Lung microvascular endothelial cell (primary cell): ENCODE measurements at places on chromosomes 2 and 18. TPM values are rescaled to one million over a fixed set of nuclear protein-coding genes. Genes with fewer than 3 reads are reported as not detected.

GRCh38 chr2:212957624-212958023 lies 193.8 kb downstream of the IKZF2 start:
- DNase-seq: no peak

SLC35F6 gene
- total RNA-seq: 23.1 and 38.3 TPM in 2 replicates

MYL1 gene
- not detected in 2 replicates for total RNA-seq

INHA gene
- not detected in 2 replicates for total RNA-seq

- peak; percentile 31 for DNase-seq
Observed at GRCh38 chr2:45930396-45930792, 278.9 kb downstream of the PRKCE start.

GRCh38 chr18:50080316-50080715 lies 114.6 kb downstream of the MYO5B start:
- no peak for DNase-seq

RESP18 gene
- not detected in 2 replicates for total RNA-seq

XPO1 gene
- total RNA-seq: 155 and 173 TPM in 2 replicates

DNA sequence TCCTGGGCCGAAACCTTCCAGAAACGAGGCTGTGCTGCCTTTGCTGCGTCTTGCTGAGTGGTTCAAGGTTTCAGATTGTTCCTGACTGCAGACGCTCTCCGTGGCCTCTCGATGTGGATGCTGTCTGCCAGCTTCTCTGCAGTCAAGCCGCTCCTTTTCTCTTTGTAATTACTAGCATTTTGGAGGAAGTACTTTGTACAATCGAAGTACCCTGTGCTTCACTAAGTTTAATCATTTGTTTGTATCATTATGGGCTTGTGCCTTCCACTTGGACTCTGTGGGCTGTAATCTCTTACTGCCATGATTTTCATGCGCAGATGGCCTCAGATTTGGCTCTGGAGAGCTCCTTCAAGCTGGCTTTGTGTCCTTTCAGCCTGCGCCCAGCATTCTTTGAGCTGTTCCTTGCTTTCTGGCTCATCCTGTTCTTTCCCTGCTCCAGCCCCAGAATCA lies 49.3 kb downstream of the TRAF3IP1 start:
- DNase-seq: no peak

RFX8 gene
- 0.22 TPM in 1 of 2 replicates, not detected in the other for total RNA-seq

ICOS gene
- not detected in 2 replicates for total RNA-seq

DNA sequence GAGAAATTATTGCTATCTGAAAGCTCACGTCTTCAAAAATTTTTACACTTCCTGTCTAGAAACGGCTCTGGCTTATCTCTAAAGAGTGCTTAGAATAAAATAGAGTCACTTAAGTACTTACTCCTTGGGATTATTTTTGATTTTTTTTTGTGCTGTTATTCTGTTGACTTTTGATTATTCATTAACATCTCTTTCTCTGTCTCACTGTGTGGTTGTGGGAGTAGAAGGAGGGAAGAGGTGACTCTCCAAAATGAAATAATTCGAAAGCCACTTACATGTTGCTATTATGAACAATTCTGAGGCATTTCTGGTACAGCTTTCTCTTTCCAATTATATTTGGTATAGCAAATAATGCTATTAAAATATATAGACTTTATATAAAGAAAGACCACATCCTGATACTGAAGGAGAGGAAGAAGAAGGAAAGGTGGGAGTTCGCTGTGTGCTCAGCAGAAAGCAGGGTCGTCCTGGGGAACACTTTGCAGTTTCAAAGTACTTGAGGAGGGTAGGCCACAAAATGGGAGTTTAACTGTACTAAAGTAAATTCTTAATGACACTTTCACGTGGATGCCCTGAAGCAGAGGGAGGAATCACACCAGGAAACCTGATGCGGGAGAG lies 9.6 kb upstream of the MMADHC start:
- DNase-seq: no peak

SKA1 gene
- total RNA-seq: 1.4 and 4.6 TPM in 2 replicates

DNA sequence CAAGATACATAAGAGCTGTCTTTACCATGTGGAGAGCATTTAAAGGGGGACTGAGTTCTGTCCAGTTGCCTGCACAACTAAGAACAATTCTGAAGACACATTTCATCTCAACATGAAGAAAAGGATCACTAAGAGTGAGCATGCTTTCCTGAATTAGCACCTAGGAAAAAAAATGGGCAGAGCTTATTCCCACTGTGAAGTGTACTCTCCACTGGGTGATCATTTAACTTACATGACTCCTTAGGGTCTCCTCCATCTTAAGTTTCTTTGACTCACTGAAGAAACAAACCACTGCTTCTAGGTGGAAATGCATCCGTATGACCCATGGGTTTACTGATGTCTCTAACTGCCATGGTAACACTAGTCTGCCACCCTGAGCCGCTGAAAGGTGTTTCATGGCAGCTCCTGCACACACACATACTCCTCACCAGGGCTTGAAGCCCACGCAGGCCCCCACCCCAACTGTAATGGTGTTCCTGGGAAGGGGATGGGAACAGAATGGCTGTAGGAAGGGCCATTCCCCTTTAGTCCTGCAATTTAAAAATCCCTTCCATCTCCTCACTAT lies 27.1 kb downstream of the HDLBP start:
- no peak for DNase-seq

UGT1A10 gene
- total RNA-seq: not detected in 2 replicates

TSPYL6 gene
- total RNA-seq: not detected in 2 replicates

GRCh38 chr2:13515254-13515653 lies 798.5 kb downstream of the TRIB2 start:
- no peak for DNase-seq

GRCh38 chr2:17272170-17272569 lies 246.1 kb downstream of the RAD51AP2 start:
- no peak for DNase-seq

GRCh38 chr18:56933472-56933871 lies 213.4 kb upstream of the BOD1L2 start:
- DNase-seq: no peak

DSC3 gene
- under 0.01 and 0.22 TPM in 2 replicates for total RNA-seq

BARD1 gene
- 8.3 and 8.7 TPM in 2 replicates for total RNA-seq

GRCh38 chr2:147173189-147173581 lies 671.6 kb upstream of the ACVR2A start:
- no peak for DNase-seq

ANKRD30B gene
- total RNA-seq: under 0.01 TPM in 1 of 2 replicates, not detected in the other

DNA sequence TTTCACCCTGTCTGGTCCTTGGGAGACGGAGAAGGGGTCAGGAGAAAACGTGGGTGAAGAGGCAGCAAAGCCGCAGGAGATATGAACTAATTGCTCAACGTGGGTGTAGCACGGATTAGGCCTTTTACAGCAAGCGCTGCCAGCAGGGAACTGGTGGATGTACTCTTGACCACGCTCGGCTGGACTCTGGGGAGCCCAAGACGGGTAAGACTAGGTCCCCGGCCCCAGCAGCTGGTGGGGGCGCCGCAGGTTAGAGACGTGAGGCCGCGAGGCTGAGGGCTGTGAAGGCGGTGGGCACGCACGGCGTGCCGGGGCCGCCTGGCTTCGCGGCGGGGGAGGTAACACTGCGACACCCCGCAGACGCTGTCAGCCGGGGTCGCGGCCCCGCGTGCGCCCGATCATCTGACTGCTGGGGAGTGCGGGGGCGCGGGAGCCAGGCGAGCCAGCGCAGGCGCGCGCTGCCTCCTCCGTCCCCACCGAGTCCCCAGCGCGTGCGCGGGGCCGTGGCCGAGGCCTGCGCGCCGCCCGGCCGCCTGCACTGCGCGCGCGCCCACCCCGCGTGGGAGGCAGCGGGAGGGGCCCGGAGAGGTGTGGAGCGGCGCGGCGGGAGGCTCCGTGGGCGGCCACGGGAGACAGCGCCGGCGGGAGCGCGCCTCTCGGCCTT lies at the start of gene CLIP4:
Gene CLIP4, plus strand, starts transcription at position 470 of the 664 bp plus-strand sequence. CDS start 5,974 bp downstream, outside the sequence.
- DNase-seq: peak; percentile 57

GRCh38 chr2:8087480-8087840 lies 594.4 kb upstream of the ID2 start:
- DNase-seq: no peak

DNA sequence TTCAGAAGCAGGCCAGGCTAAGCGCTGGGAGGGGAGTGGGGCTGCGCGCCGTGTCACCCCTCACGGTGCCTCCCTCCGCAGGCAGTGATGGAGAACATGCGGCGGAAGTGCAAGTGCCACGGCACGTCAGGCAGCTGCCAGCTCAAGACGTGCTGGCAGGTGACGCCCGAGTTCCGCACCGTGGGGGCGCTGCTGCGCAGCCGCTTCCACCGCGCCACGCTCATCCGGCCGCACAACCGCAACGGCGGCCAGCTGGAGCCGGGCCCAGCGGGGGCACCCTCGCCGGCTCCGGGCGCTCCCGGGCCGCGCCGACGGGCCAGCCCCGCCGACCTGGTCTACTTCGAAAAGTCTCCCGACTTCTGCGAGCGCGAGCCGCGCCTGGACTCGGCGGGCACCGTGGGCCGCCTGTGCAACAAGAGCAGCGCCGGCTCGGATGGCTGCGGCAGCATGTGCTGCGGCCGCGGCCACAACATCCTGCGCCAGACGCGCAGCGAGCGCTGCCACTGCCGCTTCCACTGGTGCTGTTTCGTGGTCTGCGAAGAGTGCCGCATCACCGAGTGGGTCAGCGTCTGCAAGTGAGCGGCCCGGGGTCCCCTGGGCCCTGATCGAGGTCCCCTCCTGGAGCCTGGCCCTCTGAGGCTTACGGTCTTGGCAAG lies 12.2 kb downstream of the WNT10A start:
- peak; percentile 46 for DNase-seq

DNA sequence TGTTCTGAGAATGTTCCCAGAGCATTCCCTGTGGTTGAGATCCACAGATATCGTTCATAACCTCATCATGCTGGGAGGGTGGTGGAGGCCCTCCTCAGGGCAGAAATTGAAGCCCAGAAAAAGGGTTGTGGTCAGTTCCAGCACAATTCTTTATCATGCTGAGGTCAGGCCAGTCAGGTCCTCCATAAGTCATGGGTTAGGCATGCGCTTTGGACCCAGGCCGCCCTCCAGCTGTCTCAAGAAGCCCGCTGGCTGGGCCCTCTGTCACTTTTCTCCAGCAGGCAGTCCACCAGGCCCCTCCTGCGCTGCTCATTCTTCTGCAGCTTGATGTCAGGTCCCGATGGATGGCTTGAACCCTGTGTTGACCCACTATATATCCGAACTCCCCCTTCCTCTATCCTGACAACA lies 151.1 kb upstream of the NT5C1B start:
- DNase-seq: no peak

DNA sequence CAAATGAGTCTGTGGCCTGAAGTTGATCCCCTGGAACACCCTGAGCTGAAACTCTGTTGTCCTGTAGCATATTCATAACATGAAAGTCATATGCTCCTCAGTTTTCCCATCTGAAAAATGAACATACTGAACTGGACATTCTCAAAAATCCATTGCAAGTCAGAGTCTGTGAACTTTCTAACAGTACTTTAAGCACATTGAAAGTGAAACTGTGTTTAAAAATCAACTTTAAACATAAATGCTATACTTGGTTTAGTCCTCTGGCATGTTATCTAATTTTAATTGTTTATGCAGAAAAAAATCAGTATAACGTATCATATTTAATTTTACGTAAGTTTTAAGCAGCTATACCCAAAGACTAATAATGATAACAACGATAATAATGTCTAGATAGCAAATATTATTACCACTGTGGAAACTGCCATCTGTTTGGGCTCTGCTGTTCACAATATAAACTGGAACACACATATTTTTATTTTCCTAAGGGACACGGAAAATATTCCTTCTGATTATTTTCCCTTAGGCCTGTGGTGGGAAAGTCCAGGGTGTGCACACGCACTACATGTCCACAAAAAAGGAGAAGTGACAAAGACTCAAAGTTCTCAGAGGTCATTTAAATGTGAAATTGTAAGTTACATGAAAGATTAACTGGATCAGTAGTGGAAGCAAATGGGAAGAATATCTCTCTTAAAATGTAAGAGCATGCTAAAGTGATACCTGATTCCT lies 56.1 kb upstream of the TTN start:
- no peak for DNase-seq

GRCh38 chr2:163466331-163467250 lies 269.2 kb downstream of the FIGN start:
- DNase-seq: no peak

NT5DC4 gene
- not detected in 2 replicates for total RNA-seq

APCDD1 gene
- total RNA-seq: not detected in 2 replicates

CIB4 gene
- total RNA-seq: not detected in 2 replicates

DNA sequence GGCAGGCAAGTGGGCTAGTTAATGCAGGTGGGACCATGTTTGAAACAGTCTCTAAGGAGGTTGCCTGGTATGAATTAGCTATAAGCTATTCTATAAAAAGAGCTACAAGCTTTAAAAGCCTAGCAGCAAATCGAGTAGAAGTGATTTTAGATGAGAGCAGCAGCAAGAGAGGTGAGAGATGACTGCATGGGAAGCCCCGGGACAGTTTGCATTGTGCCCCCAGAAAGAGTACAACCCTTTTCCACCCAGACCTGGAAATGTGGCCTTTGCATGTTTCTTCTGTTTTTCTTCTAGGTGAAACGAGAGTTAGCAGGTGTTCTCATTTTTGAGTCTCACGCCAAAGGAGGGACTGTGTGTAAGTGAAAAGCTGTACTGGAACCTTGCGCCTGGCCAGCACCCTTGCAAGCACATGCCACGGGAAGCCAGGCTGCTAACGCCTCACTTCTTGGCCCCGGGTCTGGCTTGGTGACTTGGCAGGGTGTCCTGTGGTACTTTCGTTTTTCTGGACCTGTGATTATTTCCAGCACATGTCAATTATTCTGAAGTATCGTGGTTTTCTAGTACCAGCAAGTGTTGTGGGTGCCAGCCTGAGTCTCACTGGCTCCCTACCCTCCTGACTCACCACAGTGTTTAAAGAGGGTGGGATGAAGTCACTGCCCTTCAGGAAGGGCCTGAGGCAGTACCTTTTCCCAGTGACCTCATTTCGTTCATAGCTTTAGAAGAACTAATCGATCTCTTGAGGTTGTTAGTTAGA lies 90.3 kb upstream of the MAP3K20 start:
- DNase-seq: peak; percentile 12

GRCh38 chr18:54742120-54742519 lies 86.2 kb upstream of the RAB27B start:
- peak; percentile 1 for DNase-seq

GRCh38 chr18:6752202-6752860 lies 22.8 kb downstream of the ARHGAP28 start:
- peak; percentile 48 for DNase-seq

RFTN2 gene
- 7.8 and 13.3 TPM in 2 replicates for total RNA-seq

CCDC68 gene
- 0.65 and 0.99 TPM in 2 replicates for total RNA-seq

- DNase-seq: peak; percentile 87
Observed at GRCh38 chr2:160279813-160280465, 79.9 kb upstream of the ITGB6 start.

- no peak for DNase-seq
Observed at GRCh38 chr2:239893236-239893515, 132.0 kb downstream of the NDUFA10 start.

DNA sequence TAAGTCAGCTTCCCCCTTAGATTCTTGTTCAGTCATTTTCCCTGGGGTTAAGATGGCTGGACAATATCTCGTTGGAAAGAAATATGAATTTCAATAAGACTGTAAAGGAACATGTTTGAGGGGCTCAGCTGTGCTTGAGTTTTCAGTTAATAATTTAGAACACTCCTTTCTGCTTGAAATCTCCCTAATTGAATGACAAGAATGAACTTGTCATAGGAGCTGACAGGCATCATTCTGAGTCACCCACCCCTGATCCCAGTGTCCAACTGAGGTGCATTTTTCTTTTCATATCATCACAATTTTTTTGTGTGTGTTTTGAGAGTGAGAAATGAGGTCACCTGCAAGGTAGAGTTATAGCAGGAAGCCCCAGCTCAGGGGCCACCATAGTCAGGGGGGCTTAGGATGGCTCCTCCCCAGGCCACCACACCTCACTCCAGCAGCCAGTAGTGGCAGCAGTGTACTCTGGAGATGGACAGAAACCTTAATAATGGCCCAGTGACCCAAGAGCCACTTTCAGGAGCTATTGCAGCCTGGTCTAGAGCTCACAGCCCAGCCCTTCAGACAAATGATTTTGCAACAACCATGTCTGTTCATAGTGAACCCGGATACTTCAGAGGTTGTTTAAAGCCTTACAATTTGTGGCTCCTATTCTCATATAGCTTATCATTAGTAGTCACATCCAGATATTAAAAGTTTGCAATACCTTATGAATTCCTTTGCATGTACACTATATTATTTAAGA lies 174.5 kb downstream of the MAIP1 start:
- no peak for DNase-seq
